ENCODE measurements at places on chromosomes 13 and 19. TPM values are rescaled to one million over a fixed set of nuclear protein-coding genes. Genes with fewer than 3 reads are reported as not detected.
A peak's percentile ranks its signal among the peaks of the same experiment; 100 is the strongest.

MPHOSPH8 gene
- 9.9 TPM for total RNA-seq

DNA sequence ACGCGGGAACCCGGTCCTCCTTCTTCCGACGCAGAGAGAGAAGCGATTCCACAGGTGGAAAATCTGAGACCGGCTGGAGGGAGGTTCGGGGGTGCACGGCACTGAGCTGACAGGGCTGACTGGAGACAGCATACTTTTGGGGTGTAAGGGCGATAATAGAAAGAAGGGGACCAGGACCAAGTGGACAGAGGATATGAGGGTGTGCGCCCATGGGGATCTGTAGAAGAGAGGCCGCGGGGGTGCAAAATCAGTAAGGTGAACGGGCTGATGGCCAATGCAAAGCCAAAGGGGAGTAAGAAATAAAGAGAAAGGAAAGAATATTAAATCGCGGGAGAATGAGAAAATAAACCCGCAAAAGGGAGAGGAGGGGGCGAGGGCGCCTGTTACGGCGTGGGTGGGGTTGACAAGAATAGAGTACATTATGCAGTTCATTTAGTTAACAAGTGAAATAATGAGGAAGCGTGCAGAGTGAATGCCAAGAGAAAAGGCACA lies 336 bp upstream of the GSX1 start:
- DNase-seq, result no peak

GRCh38 chr13:29901710-29902631 lies 51.6 kb upstream of the UBL3 start:
- no peak for DNase-seq

DNA sequence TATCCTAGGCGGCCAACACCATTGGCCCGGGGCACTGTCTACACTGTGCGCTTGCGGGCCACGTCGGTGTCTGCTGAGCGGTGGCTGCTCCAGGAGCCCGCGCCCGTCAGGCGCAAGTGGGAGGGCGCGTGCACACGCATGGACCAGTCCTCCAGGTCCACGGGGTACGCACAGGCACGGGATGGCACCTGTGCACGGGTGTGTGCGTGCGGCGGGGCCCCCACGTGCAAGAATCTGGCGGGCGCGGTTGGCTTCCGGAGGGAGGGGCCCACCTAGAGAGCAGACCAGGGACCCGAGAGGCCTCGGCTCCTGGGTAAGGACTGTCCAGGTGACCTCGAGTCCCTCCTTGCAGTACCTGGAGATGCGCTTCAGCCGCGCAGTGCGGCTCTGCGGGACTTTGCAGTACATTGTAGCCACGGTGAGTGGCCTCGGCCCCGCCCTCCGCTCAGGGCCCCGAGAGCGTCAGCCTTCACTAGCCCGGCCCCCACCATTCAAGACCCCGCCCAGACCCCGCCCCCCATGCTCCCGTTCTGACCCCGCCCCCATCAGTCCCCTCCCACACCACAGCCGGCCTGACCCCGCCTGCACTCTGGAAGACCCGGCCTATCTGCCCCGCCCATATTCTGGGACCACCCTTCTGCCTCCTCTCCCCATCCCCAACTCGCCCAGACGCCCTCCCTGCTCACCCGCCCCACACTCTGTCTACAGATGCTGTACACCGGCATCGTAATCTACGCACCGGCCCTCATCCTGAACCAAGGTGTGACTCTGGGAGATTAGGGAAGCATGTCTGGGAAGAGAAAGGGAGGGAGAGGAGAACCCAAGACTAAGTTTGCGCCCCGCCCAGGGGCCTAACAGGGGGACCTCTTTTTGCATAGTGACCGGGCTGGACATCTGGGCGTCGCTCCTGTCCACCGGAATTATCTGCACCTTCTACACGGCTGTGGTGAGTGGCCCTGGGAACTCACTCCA lies 2.3 kb downstream of the SLC5A5 start:
- no peak for DNase-seq

DNA sequence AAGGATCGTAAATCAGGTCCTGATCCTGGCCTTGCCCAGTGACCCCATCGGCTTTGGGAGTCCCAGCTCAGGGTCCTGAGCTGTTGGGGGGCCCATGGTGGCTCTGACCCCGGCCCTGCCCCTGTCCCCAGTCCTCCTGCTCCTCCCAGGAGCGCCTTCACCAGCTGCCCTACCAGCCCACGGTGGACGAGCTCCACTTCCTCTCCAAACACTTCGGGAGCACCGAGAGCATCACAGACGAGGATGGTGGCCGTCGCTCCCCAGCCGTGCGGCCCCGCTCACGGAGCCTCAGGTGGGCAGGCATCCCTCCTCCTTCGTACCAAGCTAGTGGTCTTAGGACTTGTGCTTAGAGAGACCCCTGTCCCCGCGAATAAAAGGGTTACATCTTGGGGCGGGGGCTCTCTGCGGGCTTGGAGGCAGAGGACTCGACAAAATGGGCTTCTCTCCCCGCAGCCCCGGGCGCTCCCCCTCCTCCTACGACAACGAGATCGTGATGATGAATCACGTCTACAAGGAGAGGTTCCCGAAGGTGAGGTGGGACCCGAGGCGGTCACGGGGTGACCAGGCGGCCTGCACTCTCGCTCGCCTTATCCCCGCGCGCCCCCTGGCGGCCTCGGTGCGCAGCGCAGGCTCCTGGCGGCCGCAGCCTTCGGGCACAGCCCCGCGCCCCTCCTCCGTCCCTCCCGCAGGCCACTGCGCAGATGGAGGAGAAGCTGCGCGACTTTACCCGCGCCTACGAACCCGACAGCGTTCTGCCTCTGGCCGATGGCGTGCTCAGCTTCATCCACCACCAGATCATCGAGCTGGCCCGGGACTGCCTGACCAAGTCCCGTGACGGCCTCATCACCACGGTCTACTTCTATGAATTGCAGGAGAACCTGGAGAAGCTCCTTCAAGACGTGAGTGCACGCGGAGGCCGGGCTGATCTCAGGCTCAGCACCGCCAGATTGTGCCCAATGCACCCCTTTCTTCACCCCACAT lies 9.1 kb downstream of the MAST1 start:
- peak; percentile 80 for DNase-seq

DNA sequence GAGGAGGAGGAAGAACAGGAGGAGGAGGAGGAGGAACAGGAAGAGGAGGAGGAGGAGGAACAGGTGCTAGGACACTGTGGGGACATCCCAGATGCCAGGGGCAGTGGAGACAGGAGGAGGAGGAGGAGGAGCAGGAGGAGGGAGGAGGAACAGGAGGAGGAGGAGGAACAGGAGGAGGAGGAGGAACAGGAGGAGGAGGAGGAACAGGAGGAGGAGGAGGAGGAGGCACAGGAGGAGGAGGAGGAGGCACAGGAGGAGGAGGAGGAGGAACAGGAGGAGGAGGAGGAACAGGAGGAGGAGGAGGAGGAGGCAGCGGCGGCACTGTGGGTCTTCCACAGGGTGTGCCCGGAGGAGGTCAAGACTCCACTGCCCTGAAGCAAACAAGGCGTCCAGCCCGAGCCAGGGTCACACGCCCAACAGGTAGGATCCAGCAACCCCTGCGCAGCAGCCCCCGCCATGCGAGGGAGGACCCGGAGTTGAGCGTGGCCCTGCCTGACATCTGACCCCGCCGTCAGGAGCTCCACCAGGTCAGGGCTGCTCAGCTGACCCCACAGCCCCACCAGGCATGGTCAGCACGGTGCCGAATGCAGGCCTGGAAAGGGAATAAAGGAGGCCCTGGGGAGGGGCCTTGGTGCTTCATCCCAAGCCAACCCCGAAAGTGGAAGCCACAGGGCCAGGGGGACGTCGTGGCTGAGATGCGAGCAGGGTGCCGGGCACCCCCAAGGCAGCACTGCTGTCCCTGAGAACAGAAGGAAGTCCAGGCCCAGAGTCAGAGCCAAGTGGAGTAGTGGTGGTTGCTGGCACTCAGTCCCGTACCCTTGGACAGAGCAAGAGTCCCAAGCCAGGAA lies 9.2 kb downstream of the SBNO2 start:
- no peak for DNase-seq

FCHO1 gene
- 1.7 TPM for total RNA-seq

DNA sequence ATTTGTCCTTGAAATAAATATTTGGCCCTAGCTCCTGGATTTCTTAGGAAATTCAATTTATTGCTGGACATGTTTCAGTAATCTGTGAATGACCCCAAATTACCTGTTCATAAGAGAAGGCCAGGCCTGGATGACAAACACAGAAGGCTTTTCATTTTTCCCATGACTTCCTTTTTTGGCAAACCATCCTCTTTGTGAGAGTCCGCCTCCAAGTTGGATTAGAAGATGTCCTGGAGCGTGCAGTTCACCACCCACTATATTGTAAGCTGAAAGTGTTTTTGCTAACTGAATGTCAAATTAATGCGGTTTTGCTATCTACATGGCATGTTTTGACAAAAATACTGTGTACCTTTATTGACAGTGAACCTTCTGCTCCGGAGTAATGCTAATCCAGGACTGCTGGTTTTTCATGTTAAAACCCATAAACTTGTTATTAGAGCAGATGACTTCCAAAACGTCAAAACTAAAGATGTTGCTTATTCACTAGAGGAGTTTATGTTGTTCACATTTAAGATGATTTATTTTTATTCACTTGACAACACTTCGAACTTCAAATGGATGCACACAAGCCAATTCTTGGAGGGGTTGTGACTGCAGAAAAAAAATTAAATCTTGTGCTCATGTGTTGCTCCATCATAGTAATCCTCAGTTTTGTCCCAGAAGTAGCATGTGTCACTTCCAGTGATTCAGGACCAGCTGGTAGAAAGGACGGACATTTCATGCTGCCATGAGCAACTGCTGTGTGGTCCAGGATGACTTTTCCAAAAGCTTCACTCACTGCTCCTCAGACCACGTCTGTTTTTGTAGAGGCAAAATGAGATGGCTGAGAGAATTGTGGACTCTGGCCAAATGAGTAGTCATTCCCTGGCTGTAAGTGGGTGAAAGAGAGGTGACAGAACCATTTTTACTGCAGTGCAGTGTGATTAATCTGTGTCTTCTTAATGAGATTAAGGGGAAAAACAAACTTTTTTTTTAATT lies 71.0 kb downstream of the ITGBL1 start:
- DNase-seq, result no peak

DNA sequence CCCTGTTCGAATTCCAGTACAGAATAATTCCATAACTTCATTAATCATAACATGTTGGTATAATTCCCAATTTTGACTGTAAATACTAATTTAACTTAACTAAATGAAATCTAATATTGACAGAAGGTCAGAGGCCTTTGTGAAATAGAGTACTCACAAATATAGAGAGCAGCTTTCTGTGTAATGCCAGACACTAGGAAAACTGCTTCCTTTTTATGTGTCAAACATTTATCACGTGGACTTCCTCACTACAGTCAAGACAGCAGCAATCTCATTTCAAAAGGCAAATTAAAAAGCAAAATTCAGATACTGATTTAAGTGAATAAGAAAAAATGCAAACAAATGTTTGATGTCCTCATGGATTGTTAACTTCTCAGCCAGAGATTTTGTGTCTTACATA lies 13.1 kb downstream of the ITM2B start:
- DNase-seq, result no peak

Measured in left lobe of liver (tissue), 2 donors.